ENCODE measurements at places on chromosomes 5 and 9.

DNA sequence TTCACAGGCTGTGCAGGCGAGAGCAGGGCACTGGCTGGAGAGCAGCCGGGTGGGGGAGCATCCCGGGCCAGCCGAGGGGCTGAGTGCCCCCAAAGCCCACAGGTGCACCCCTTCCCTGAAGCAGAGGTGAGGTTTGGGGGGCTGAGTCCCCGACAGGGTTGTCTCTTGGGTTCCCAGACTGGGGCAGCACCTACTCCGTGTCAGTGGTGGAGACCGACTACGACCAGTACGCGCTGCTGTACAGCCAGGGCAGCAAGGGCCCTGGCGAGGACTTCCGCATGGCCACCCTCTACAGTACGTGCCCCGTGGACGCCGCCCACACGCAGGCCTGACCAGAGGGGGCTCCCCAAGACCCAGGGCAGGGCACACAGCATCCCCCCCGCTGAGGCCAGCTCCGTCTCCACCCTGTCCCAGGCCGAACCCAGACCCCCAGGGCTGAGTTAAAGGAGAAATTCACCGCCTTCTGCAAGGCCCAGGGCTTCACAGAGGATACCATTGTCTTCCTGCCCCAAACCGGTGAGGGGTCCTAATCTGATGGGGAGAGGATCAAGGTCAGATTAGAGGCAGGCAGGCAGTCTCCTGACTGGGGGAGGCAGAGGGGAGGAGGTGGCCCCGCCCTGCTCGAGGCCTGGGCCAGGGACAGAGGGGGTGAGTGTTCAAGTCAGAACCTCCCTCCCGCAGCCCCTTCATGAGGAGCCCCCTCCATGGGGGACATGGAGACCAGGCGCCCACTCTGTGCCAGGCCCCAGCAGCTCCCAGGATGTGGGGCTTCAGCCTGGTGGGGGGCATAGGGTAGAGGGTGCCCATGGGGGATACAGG is 2.7 kb downstream of the PTGDS start:
- DNase-seq = no peak

DNA sequence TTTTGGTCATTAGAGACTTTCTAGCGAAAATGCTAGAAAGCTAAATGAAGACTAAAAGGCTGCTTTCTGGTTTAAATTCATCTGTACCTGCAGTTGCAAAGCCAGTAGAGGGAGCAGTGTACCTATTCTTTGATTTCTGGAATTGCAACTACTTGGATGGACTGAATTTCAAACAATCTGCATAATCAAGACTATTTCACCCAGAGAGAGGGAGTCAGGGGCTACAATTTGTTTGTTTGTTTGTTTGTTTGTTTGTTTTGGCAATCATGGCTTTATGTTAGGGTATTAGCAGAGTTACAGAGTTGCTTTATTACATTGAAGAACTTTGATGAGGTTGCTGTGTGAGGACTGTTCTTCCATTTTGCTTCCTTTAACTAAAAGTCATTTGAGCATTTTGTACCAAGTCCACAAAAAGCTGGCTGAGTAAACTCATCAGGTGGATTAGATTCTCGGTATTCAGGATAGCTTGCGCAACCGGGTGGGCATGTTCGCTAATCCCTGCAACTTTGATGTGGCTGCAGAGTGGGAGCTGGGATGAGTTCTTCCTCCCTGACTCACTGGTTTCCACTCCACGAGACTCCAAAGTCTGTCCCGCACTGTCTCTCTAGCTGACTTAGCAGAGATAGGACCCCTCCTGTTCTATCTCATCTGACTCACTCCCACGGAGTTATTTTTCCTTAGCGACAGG is 80.0 kb upstream of the TUT7 start:
- no peak for DNase-seq

DNA sequence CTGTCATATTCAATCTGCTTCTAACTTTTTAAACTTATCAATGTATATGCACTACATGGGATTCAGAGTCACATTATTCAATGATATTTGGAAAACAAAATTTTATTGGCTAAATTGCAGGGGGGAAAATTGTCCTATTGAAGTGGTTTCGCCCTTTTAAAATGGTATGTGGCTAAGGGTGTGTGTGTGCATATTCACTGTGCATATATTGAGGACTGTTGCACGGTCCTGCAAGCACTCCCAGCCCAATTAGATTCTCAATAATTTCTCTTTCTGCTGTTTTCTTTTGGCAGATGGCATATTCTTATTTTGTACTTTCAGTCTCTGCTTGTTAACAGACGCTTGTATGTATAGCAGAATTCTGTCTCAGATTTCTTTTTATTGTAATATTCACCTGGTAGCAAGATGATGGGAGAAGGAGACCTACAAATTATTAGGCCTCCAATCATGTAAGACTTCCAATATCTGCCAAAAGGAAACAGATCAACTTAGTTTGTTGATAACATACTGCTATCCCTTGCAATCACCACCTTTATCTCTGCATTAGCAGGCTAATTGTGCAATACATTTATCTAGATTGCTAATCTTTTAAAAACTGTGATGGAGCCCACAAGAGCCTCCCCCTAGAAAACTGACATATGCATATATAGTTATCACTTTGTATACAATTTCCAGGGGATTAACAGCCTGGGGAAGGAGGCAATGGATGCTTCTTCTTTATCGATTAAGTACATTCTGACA is 411.5 kb downstream of the PLK2 start:
- no peak for DNase-seq

DNA sequence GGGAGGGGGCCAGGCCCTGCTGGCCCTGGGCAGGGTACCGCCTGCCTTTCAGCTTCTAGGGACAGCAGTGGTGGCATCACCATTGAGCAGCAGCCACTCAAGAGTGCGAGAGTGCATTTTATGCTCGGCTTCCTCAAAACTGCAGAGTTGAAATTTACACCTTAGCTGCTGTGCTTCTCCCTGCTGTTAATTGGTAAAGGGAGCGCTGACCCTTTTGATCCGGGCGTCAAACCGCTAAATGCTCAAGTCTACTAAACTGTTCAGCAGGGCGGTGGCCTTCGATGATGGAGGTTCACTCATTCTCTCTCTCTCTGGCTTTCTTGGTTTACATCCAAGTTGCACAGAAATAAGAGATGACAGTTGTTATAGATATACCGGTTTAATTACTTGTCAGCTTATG is 368.6 kb upstream of the IRX2 start:
- no peak for DNase-seq

GRCh38 chr9:124079176-124079925 is 67.8 kb downstream of the LHX2 start:
- no peak for DNase-seq

DNA sequence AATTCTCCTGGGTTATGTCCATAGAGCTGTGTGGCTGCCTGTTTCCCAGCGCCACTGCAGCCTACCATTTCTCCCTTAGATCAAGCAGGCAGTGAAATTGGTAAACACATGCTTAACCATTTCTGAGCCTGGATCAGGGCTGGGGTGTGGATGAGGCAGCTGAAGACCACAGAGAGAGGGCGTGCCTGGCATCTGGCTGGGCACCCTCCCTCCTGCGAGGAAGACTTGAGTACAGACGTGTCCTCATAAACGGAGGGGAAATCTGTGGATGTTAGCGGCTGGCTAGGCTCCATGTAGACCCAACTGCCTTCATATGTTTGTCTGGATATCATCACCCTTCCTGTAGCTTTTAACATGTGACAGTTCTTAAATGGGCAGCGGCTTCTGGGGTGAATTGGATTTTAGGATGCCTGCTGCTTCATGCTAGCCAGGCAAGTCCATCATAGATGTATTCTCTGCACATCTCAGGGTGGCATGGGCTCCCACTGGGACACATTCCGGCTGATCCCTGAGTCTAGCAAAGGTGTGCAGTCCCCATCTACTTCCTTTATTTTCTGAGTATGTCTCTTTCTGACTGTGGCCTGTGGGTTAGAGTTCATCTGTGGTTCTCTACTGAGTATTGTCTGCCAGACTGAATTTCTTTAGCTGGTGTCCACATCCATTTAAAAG is 11.0 kb downstream of the RGS3 start:
- no peak for DNase-seq

GRCh38 chr5:90554358-90555006 is 4.1 kb upstream of the ADGRV1 start:
- no peak for DNase-seq

- DNase-seq = no peak
These were observed 30.2 kb downstream of the EFNA5 start for GRCh38 chr5:107640568-107640967.

- no peak for DNase-seq
These were observed 175.1 kb downstream of the CD180 start for GRCh38 chr5:67021521-67021920.

DNA sequence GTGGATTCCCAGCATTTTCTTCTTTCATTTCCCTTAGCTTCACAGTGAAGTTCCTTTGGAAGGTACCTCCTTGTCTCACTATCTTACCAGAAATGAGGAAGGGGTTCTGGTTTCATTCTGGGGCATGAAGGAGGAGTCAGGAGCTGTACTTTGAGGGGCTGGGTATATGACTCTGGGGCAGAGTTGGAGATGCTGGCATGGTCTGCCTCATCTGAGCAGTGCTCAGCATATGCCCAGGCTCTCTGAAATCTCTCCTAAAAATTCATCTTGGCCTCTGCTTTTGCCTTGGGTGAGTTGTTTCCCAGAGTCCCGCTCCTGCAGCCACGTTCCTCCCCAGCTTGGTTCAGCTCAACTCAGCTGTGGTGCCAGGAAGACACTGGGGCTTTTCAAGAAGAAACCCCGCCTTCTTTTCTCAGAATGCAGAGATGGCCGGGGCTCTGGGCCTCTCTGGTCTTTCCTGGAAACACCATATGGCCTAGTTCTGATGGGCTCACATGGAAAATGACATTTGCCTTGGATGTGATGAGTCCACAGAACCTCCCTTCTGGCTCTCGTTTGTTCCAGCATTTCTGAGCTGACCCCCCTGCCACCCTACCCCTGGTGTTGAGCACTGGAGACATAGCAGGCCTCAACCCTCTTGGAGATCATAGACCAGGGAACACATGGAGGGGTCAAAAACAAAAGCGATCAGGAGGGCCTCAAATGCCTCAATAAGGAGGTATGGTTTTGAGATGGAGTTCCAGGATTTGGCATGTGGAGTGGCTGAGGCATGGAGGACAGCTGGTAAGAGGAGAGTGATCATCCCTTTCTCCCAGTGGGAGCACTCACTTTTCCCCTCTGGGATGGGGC is 12.0 kb upstream of the TGFBR1 start:
- peak; percentile 43 for DNase-seq

GRCh38 chr5:90873033-90873517 is 314.5 kb downstream of the ADGRV1 start:
- DNase-seq = peak; percentile 3

- no peak for DNase-seq
These were observed 116.9 kb downstream of the HACD4 start for GRCh38 chr9:20914556-20914955.

GRCh38 chr5:17989567-17990563 is 355.6 kb downstream of the TAF11L14 start:
- no peak for DNase-seq

DNA sequence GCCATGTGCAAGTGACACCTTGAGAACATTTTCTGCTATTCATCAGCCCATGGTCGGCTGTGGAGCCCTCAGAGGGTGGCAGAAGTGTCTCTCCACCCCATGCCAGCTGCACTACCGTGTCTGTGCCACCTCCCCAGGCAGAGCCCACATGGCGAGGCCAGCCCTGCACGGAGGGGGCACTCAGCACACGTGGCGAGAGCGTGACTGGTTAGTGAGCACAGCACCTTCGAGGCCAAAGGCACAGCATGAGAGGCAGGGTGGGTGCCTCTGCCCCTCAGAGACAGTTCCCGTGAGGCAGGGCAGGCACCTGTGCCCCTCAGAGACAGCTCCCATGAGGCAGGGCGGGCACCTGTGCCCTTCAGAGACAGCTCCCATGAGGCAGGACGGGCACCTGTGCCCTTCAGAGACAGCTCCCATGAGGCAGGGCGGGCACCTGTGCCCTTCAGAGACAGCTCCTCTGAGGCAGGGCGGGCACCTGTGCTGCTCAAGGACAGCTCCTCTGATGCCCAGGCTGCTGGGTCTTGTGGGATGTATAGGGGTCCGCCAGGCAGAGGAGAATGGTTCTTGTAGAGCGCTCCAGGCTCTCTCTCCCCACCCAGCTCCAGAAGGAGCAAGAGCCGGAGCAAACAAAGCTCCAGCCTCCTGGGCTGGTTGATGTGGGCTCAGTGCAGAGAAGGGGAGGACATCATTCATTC is 179.8 kb upstream of the PPP1R26 start:
- no peak for DNase-seq

- no peak for DNase-seq
These were observed 211.6 kb downstream of the MSX2 start for GRCh38 chr5:174935854-174936474.

DNA sequence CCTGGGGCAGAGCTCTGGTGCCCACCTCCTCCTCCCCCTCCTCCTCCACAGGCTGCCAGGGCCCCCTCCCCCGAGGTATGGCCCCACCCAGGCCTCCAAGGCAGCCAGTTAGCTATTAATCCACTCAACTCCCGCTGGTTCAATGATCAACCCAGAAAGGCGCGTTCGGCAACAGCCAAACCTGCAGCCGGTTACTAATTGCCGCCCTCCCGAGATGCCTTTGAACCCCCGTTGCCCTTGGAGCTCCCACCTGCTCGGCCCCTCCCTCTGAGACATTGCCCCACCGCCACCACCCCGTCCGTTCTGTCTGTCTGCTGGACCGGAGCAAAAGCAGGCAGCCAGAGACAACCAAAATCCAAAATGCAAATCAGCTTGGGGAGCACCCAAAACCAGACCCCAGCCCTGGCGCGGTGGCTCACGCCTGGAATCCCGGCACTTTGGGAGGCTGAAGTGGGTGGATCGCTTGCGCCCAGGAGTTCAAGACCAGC is 25.8 kb downstream of the NOTCH1 start:
- no peak for DNase-seq

DNA sequence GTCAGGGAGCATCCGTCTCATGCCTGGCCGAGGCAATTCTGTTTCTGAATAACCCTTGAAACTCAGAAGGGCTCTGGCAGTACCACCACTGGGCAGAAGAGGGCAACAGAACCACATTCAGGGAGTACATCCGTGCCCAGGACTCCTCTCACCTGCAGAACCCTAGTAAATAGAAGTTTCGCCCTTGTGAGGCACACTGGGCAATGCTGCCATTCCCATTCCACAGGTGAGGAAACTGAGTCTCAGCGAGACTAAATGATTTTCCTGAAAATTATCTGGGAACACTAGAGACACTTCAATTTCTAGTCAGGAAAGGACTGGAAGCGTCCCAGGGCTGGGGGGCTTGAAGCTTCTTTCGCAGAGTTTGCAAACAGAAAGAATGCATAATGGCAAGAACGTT is 74.7 kb downstream of the FGF1 start:
- DNase-seq = peak; percentile 56

DNA sequence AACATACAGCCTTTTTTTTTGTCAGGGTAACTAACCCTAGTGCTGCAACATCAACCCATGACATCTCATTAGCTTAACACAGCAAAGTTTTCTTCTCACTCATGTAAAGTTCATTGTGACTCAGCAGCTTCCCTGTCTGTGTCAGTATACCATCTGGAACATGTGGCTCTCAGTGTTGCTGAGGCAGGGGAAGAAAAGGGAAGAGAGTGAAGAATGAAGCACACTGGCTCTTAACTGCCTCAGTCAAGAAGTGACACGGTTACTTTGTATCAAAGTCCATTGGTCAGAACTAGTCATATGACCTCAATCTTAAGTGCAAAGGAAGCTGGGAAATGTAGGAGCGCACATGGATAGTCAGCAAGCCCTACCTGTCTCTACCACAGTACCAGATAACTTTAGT is 185.0 kb upstream of the ELL2 start:
- no peak for DNase-seq

GRCh38 chr5:6059137-6059800 is 319.1 kb downstream of the MED10 start:
- DNase-seq = no peak

- DNase-seq = no peak
These were observed 464.0 kb upstream of the ZNF608 start for GRCh38 chr5:125210242-125210947.

GRCh38 chr5:157650991-157651611 is 1.1 kb downstream of the SOX30 start:
- DNase-seq = no peak

All from CD4-positive, alpha-beta T cell treated with Interleukin-4 for 1 hour (primary cell).